Breast epithelium (tissue), 4 donors: ENCODE measurements at places on chromosomes 4 and X. TPM values are rescaled to one million over a fixed set of nuclear protein-coding genes. Genes with fewer than 3 reads are reported as not detected.

GRCh38 chr4:164659765-164660164 lies 94.2 kb upstream of the SMIM31 start:
- no peak overlapping the region for H3K4me3 ChIP-seq
- no peaks in the 10 kb centered on the region for H3K4me1 ChIP-seq
- no peaks in the 10 kb centered on the region for H3K27me3 ChIP-seq
- DNase-seq, result no peak
- H3K27ac ChIP-seq, result no peak overlapping the region
- H3K36me3 ChIP-seq, result no peaks in the 10 kb centered on the region

- H3K27me3 ChIP-seq, result no peaks in the 10 kb centered on the region
- no peak for DNase-seq
- H3K4me1 ChIP-seq, result no peaks in the 10 kb centered on the region
- no peaks in the 10 kb centered on the region for H3K36me3 ChIP-seq
- H3K27ac ChIP-seq, result no peak overlapping the region
- no peak overlapping the region for H3K4me3 ChIP-seq
These were observed 305.9 kb upstream of the HAND2 start for GRCh38 chr4:173835903-173836302.

- H3K27me3 ChIP-seq, result no peaks in the 10 kb centered on the region
- H3K4me3 ChIP-seq, result no peak overlapping the region
- H3K4me1 ChIP-seq, result no peaks in the 10 kb centered on the region
- H3K36me3 ChIP-seq, result no peaks in the 10 kb centered on the region
- no peak overlapping the region for H3K27ac ChIP-seq
These were observed 599.8 kb downstream of the GALNTL6 start for GRCh38 chr4:172412851-172413580.

DNA sequence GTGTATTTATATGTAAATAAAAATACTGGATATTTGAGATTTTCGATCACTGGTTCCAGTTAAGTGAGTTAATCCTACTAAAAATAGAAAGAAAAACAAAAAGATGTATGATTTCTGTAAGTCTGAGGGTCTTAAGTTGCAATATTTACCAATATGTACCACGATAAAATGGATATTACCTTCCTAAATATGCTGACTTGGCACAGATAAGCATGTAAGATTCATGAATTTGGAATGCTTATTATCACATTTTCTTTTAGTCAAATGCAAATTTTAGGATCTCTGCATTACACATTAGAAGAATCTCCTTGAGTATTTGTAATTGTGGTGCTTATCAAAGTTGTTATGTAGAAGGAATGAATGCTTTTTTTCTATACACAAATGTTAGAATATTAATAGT lies 1018.3 kb upstream of the GRID2 start:
- H3K36me3 ChIP-seq, result no peaks in the 10 kb centered on the region
- H3K27ac ChIP-seq, result no peak overlapping the region
- no peaks in the 10 kb centered on the region for H3K4me1 ChIP-seq
- no peaks in the 10 kb centered on the region for H3K27me3 ChIP-seq

DNA sequence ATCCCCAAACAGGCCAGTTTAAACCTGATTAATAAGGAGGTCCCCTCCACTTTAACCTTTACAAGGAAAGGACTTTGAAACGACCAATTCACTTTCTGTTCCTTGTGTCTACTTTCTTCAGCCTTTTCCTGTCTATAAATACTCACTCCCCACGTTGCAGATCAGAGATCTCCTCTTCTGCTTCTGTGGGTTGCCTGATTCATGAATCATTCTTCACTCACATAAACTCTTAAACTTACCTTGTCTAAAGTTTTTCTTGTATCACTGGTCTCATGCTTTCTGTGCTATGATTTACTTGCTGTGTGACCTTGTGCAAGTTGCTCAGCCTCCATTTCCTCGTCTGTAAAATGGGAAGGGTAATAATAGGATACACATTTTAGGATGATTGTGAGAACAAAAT lies 236.1 kb downstream of the QDPR start:
- H3K27ac ChIP-seq, result no peak overlapping the region
- DNase-seq, result no peak
- no peaks in the 10 kb centered on the region for H3K4me1 ChIP-seq
- no peaks in the 10 kb centered on the region for H3K36me3 ChIP-seq

DNA sequence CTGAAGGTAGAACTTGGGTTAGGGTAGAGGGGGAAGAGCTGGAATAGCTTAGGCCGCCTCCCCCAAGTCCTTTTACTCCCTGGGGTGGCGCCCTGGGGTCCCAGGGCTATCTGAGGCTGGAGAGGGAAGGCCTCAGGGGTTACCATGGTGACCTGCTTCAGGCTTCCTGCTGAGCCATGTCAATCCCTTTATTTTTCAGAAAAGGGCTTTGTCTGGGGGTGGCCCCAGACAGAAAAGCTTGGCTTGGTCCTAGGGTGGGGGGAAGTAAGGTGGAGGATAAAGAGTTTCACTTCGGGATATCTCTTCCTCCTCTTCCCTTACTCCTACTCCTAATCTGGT lies 6.3 kb downstream of the EFNB1 start:
- H3K27ac ChIP-seq, result no peak overlapping the region
- peaks cover 61% of the 10 kb centered on the region for H3K27me3 ChIP-seq
- H3K36me3 ChIP-seq, result no peaks in the 10 kb centered on the region
- no peak for DNase-seq
- no peak overlapping the region for H3K4me3 ChIP-seq

DNA sequence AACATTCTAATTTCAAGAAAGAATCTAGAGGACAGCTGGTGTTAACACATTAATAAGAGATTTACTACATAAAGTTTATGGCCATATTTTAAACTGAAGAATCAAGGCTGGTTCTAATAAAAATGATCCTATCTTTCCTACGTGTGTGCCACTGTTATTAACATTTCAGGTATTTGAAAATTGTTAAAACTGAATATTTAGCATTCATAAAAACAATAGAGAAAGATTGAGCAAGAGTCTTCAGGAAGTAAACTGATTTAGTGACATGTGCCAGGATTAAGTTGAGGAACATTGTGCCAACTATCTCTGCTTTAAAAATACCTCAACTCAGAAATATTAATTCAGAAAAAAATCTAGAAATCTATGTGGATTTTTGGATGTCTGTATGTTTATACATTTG lies 810.1 kb downstream of the FAT4 start:
- H3K27me3 ChIP-seq, result no peaks in the 10 kb centered on the region
- H3K4me1 ChIP-seq, result no peaks in the 10 kb centered on the region
- H3K27ac ChIP-seq, result no peak overlapping the region
- no peak overlapping the region for H3K4me3 ChIP-seq
- H3K36me3 ChIP-seq, result peaks cover 3% of the 10 kb centered on the region

Gene PCDH19
- total RNA-seq, result 1.6 TPM

Gene ADH7
- not detected for total RNA-seq

Gene MAGEA2
- total RNA-seq, result not detected

Gene PAGE1
- not detected for total RNA-seq

Gene GLRA2
- not detected for total RNA-seq

Gene SERPINA7
- not detected for total RNA-seq

Gene SYTL4
- total RNA-seq, result 25.2 TPM

Gene SPANXD
- total RNA-seq, result not detected

Gene CRMP1
- total RNA-seq, result 0.44 TPM

Gene CSAG3
- not detected for total RNA-seq

Gene CYP2U1
- 10.2 TPM for total RNA-seq
